Stimulated activated CD8-positive, alpha-beta memory T cell treated with anti-CD3 and anti-CD28 coated beads, Interleukin-4, amount 100 ng/mL, for 1 hour (primary cell): ENCODE measurements at places on chromosomes 13 and 19.

GRCh38 chr13:110944121-110944967 lies 29.5 kb upstream of the ANKRD10 start:
- no peak for DNase-seq

DNA sequence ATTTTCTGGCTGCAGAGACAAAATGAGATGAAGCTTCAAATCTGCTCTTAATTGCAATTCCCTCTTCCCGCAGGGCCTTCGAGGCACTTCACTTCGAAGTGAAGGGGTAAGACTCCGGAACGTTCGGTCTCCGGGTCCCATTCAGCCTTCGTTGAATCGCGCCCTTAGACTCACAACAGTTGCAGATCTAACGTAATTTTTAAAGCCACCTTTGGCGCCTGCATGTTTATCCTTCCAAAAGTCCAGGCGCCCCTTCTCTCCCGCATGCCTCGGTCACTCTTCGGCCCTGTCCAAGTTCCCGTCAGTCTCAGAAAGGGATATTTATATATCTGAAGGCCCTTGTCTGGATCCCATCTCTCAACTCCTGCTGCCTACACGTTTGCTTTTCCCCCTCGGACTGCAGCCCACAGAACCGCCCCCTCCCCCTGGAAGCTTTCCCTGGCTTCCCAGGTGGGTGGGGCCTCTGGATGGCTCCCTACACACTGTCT lies 915 bp upstream of the KCTD12 start:
- no peak for DNase-seq

GRCh38 chr19:37197768-37198167 lies 12.6 kb downstream of the ZNF585B start:
- no peak for DNase-seq

GRCh38 chr19:55592391-55593090 lies 6.8 kb downstream of the FIZ1 start:
- DNase-seq: no peak

DNA sequence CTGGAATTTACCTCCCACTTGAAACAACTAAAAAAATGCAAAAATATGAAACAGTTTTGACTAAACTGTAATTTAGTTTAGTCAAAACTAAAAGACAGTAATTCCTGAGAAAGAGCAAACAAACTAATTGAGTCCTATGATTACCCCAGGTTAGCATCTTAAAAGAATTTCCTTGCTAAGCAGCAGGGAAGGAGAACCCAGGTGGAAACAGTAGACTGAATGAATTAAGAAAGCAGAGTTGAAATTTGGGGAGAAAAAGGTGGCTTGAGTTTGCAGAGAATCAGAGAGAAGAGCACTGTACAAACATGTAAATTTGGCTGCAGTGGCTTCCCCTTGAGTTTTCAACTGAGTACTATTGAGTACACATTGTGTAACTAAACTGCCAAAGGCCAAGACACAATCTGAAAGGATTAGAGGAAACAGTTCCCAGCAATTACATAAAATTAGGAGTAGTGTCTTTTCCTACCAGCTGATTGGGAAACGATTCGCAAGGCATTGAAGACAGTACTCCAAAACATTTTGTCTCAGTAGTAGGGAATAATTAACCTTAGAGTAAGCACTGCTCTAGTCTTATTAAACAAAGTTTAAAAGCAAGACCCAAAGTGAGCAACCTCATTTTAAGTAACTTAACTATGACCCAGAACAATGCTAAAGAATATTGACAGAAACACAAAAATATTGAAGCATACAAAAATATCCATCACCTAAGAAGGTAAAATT lies 820.5 kb downstream of the DACH1 start:
- no peak for DNase-seq

- no peak for DNase-seq
These were observed 160.1 kb downstream of the SPRY2 start for GRCh38 chr13:80180740-80181355.

GRCh38 chr19:1136201-1136600 lies 32.4 kb downstream of the GPX4 start:
- no peak for DNase-seq

GRCh38 chr19:3186891-3187661 lies 1.3 kb downstream of the NCLN start:
- DNase-seq: no peak

- no peak for DNase-seq
These were observed 262.3 kb downstream of the ABCC4 start for GRCh38 chr13:95038949-95039348.

DNA sequence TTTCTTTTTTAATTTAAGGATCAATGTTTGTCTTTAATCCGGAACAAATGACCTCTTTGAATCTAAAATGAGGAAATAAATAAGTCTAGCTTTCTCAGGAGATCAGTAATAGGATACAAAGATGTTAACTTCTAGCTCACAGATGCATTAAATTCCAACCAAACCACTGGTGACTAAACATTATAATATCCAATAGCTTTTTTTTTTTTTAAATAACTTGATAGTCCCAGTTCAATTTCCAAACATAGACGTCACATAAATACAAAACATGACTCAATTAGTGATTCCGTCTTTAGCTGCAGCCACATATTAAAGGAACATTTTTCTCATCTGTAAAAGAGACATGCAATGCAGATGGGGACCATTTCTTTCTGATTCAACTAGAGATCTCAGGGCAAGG lies 390.5 kb upstream of the PCDH9 start:
- no peak for DNase-seq

DNA sequence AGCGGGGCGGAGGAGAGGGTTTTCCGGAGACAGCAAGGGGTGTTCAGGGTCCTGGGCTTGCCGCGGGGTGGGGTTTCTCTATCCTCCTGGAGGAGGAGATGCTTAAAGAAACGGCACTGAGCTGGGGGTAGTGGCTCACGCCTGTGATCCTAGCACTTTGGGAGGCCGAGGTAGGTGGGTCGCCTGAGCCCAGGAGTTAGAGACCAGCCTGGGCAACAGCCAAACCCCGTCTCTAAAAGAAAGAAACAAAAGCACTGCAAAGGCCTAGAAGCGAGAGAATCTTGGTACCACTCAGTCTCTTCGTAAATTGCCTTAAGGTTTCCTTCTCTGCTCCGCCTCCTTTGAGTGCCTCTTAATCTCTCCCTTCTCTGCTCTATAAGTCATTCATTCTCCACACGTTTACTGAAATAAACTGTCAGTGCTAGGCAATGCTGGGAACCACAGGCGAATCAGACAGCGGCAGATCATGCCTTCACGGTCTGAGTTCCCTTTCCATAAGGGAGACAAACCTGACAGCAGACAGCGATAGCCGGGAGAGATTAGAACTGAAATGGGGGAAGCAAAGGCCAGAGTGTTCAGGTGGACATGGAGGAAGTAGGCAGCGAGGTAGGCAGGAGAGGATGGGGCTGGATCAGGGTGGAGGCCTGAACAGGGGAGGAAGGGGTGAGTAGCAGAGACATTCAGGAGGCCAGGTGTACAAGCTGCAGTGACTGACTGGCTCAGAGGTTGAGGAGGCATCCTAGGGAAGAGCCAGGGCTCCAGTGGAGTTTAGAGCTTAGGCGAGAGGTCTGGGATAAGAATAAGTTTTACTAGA lies 580 bp downstream of the EIF3K start:
- DNase-seq: no peak

DNA sequence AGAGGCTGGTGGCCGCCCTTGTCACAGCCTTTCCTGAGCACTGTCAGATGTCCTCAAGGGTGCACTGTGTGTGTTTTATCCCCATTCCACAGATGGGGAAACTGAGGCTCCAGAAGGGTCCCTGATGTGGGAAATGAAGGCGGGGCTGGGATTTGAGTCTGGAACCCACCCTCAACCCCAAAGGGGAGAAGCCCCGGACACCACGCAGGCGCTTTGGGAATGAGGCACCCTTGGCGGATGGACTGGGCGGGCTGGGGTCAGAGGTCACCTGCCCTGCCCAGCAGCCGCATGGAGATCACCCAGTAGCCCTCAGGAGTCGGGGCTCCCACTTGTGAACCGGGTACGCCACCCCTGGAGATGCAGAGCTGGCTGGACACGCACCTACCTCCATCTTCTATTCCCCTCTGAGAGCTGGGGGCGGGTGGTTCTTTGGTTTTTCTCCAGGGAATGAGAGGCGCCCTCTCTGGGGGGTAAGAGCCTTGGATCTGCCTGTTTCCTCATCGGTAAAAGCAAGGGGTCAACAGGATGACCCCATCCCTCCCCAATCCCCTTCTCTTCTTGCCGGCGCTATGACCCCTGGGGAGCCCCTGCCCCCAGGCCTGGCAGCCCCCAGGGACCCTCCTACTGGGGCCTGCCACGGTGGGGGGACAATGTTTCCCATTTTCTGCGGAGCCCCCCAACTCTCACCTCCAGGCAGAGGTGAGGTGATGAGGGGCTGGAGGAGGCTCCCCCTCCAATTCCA lies 8.3 kb upstream of the ONECUT3 start:
- no peak for DNase-seq

GRCh38 chr19:42095814-42096230 lies 19.9 kb downstream of the ZNF574 start:
- DNase-seq: no peak

DNA sequence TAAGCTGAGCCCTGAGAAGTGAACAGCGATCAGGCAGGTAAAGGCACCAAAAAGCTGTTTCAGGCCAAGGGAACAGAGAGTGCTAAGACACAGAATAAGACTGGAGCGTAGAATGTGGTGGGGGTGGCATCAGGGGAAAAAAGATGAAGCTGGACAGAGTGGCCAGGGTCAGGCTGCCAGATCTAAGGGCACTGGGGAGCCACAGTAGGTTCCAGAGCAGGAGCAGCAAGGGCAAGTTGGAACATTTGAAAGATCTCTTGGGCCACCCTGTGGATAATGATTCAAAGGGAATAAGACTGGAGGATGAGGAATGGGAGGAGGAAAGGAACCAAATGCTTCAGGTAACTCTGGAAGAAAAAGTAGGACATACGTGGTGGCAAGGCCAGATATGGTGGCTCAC lies 6.5 kb upstream of the PLIN3 start:
- no peak for DNase-seq

DNA sequence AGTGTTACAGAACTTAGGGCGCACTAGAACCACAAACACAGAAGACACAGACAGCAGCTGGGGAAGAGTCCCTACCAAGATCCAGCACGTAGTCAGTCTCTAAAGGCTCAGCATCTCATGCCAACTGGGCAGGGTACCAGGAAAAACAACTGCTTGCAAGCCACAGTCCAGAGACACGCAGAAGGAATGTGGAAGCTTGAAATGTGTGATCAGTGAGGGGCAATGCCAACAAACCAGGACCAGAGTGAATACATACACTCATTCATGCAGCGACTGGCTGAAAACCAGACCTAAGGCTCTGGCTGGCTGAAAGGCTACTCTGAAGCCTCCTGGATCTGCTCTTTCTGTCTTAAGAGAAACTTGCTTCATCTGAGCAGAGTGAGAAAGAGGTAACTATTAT lies 1484.8 kb downstream of the EFNB2 start:
- no peak for DNase-seq

DNA sequence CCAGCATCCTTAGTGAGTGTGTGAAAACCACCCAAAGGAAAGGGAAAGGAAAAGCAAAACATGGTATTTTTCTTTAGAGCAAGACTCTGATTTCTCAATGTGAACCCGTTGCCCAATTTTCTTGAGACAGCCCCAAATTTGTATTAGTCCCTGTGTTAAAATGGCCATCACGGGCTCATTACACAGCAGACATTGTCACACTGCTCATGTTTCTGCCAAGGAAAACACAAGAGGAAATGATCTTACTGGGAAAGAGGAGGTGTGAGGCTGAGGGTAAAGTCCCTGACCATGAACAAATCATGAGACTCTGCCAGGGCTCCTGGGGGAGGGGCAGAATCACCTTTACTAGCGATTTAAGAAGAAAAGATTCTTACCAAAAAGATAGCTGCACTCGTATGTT lies 54.4 kb downstream of the FAM124A start:
- DNase-seq: no peak

DNA sequence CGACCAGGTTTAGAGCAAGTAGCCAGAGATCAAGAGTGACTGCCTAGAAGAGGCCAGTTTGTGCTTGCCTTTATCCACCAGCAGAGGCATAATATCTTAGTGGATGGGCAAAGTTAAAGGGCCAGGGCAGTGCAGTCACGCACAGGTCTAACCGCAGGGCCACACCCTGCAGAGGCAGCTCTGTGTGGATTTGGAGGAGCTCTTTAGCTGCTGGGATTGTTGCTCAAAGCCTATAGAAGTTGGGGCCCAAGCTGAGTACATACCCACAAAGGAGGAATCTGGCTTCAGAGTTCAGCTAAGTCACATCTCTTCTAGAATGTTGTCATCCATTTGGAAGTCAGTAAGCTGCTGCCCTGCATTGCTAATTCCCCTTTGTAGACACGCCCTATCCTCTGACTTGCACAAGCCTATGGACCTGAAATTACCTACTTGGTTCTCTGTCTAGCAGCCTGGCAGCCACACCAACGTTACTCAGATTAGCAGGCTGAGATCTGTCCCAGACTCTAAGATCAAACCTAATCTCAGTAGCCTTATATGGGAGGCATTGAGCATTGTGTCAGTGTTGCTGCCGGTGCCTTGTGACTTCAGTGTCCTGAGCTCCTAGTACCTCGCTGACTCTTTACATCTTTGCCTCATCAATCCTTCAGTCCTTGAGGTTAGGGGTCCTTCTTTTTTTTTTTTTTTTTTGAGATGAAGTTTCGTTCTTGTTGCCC lies 102.9 kb upstream of the STARD13 start:
- DNase-seq: no peak

DNA sequence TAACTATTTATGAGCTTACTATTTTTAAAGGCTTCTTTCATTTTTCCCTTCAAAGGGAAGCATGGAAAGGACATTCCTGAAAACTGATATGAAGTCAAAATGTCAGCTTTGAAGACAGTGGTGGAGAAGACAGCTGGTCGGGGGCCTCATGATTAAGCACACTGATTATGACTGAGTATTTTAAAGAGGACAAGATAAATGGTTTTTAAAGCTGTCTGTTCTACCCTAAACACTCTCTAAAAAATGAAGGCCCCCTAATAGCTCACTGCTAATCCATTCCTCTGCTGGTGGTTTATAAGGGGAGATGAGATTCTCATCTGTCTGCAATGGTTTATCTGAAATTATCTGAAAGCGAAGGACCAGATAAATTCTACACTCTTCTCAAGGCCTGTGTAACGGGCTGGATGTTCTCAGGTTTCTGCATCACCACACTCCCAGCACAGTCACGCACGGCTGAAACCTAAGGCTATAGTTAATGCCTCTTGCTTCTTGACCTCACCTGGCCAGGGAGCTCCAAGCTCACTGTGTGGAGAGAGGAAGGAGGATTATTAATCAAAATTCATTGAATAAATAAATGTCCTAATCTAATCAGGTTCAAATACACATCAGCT lies 86.9 kb upstream of the DOCK9 start:
- no peak for DNase-seq

GRCh38 chr19:48804496-48804895 lies 6.3 kb downstream of the BCAT2 start:
- DNase-seq: no peak

- no peak for DNase-seq
These were observed 4.5 kb upstream of the RASAL3 start for GRCh38 chr19:15468675-15469512.

- DNase-seq: no peak
These were observed 98.8 kb upstream of the SERP2 start for GRCh38 chr13:44274771-44275205.
